NCI-H1436 (cell line): ENCODE measurements at places on chromosomes 6 and 20.

DNA sequence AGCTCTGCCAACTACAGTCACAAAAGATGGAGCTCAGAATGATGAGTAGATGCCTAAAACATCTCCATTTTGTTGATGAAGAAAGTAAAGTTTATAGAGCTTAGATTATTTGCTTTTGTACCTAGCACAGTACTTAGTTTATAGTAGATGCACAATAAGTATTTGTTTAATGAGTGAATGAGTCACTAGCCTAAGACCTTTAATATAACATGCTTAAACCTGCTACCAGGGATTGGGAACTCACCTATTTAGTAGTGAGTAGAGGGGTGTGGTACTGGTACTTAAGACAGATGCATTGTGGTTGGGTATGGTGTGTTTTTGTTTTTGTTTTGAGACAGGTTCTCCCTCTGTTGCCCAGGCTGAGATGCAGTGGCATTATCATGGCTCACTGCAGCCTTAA, 35.8 kb downstream of the TRIM38 start:
- no peak for DNase-seq

DNA sequence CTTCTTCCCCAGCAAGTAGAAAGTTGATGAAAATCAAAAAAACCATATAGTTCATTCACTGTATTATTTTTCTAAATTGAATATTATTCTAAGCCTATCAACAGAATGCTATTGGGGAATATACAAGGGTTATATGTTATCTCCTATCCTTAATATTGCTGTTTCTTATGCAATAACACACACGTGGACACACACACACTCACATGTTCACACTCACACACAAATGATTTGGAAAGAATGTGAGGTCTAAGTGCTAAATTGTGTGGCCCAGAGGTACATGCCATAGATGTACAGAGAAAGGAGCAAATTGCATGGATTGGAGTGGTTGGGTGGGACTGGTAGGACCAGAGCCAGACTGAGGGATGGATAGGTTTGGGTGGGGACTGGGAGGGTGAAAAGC, 45.1 kb downstream of the RIOK1 start:
- no peak for DNase-seq

- DNase-seq: no peak
Observed at GRCh38 chr6:12296255-12296573, 6.1 kb downstream of the EDN1 start.

DNA sequence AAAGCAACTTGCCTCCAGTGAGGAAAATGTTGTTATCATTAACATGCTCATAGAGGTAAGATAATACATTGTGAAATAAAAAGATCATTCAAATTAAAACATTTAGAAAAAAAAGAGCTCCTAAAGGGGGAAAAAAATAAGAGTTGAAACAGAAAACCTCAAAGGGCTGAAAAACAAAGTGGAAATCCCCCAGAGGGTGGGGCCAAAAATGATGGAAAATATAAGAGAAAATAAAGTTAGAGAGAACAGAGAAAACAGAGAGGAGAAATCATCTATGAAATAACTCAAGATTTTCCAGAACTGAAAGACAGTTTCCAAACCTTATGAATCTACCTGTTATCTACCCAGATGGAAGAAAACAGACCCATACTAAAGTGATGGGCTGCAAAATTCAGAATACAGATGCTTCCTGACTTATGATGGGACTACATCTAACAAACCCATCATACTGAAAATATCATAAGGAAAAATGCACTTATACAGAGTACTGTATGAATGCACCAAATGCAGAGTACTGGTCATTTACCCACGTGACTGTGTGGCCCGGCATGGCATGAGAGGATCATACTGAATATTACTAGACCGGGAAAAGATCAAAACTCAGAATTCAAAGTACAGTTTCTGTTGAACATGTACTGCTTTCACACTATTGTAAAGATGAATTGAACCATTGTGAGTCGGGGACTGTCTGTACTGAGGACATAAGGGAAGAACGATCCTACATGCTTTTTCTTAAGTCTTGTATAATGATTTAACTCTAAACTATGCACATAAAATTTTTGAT, 4.0 kb downstream of the ZBTB24 start:
- no peak for DNase-seq

DNA sequence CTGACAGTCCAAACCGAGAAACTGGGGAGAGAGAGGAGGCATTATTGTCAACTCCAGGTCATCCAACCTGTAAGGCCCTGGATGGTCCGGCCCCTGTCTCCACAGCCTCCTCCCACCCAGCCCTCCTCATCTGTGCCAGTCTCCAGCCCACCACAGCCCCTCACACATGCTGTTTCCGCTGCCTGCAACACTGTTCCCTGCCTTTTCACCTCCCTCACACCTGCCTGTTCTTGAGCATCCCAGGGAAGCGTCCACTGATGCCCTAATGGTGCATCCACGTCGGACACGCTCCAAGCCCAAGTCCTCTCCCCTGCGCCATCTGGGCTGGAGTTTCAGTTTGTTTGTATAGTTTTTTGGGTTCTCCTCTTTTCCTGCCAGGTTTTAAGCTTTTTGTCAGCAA, 52.0 kb downstream of the BMP7 start:
- no peak for DNase-seq

GRCh38 chr6:134295953-134296553, 21.9 kb downstream of the SGK1 start:
- no peak for DNase-seq

DNA sequence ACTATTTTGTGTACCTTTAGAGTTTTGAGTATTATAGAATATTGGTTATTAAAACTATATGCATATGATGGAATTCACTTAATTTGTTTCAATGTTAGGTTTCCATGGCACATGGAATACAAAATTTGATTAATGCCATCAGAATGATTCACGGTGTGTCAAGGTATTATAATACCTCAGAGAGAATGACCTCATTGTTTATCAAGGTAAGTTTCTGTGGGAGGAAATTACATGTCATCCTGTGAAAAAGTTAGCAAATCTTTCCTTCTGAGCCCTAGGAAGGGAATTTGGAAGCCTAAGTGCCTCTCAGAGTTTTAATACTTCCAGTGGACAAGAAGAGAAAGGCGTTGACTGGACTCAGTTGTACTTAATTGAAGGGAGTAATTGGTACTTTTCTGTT, 40.8 kb downstream of the DNAH8 start:
- DNase-seq: no peak

GRCh38 chr20:49349694-49350252, 71.9 kb upstream of the ZNFX1 start:
- no peak for DNase-seq

GRCh38 chr20:57412347-57413029, 21.3 kb downstream of the RBM38 start:
- DNase-seq: no peak

- DNase-seq: no peak
Observed at GRCh38 chr20:35458388-35458787, 3.0 kb downstream of the CEP250 start.

DNA sequence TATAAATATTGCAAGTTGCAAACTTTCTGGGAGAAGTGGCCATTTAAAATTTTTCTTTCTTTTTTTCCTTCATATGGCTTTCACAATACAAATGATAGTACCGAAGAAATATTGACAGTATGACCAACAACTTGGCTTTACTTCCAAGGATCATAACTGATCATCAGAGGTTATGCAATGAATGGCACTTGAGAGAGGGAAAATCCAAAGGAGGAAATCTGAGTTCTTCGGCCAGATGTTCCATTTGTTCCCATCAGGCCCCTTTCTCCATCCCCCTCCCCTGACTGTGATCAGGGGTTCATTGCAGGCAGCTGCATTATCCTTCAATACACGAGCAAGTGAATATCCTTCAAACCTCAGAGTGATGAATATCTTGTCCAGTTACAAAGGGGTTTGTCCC, 130.0 kb upstream of the UST start:
- DNase-seq: no peak

DNA sequence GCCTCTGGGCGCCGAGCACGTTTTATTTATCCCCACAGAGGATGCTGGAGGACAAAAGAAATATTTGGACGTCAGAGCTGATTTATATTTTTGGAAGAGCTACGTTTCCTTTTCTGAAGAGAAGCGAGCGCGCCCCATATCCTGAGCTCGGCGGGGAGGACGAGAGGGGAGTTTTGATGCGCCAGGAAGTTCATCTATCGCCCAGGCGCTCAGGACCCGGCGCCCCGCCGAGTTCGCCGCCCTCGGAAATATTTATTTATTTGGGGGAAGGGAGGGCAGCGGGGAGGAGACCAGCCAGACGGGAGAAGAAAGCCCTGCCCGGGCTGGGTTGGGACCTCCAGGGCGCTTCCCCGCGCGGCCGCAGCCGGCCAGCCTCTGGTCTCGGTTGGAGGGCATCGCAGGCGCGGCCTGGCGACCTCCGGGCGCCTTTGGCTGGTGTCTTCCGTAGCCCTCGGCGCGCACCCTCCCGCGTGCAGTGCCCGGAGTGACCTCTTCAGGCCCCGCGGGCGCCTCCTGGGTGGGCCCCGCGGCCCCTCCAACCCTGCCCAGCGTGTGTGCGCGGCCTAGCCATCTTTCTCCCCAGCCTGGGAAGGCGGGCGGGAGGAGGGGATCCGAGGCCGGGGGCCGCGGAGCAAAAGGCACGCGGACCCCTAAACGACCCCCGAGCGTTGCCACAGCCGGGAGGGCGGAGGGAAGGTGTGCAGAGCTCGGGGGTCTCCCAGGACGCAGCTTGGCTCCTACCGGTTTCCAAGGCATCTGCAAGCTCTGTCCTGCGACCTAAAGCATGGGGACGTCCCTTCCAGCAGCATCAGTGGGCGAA, 5.4 kb upstream of the FOXF2 start:
- DNase-seq: no peak

- DNase-seq: no peak
Observed at GRCh38 chr6:121579478-121579877, 144.0 kb downstream of the GJA1 start.

- peak; percentile 0 for DNase-seq
Observed at GRCh38 chr6:36962874-36963273, 8.3 kb downstream of the PI16 start.

GRCh38 chr6:97095311-97095850, 170.9 kb downstream of the KLHL32 start:
- DNase-seq: no peak

GRCh38 chr6:14927398-14927797, 318.5 kb upstream of the JARID2 start:
- no peak for DNase-seq

- no peak for DNase-seq
Observed at GRCh38 chr6:88006557-88006956, 41.1 kb upstream of the SPACA1 start.

DNA sequence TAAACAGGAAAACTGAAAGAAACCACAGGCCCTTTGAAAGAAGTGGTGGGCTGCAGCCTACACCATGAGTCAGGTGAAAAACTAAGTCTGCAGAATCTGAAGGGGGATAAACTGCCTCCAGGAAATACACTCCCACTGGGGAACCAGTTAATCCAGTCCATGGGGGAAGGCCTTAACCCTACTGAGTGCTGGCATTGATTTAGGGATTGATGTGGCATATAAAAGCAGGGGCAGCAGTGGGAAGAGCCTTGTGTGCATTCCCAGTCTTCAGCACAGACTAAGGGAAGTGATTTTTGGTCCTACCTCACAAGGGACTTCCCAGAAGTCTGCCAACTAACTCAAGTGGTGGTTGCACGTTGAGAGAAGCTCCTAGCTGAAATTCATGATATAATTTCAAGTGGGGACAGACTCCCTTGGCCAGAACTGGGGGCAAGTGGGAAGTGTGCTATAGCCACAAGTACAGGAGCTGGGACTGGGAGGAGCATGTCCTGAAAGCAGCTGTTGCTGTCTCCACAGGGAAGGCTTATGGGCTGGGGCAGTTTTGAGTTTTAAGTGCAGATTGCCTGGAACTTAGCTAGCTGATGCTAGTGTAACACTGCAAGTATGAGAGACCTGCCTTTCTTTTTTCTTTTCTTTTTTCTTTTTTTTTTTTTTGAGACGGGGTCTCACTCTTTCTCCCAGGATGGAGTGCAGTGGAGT, 31.2 kb downstream of the CITED2 start:
- no peak for DNase-seq

DNA sequence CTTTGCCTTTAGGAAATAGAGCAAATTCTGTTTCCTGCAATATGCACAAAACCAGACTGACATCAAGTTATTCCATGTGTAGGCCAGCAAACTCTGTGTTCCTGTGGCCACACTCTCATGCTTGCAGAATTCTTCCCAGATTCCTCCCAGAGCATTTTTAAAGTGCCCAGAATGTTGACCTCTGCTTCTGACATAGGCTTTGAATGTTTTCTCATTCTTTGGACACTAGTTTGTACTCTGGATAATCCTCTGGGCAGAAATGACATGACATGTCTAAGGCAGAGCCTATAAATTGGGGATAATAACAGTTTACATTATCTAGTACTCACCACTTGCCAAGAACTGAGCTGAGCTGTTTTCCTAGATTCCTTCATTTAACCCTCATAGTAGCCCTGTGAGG, 9.2 kb upstream of the EFHC1 start:
- DNase-seq: no peak
